ENCODE measurements at places on chromosomes 5 and 9.

GRCh38 chr9:101618698-101619097, 23.9 kb upstream of the PPP3R2 start:
- DNase-seq: no peak

- no peak for DNase-seq
These were observed 43.2 kb downstream of the DAB2IP start for GRCh38 chr9:121694600-121694999.

GRCh38 chr5:147699496-147700088, 82.9 kb downstream of the JAKMIP2 start:
- DNase-seq: no peak

- DNase-seq: no peak
These were observed 11.6 kb upstream of the CLTB start for GRCh38 chr5:176427971-176428370.

Data from T-helper 22 cell (primary cell).